ENCODE measurements at places on chromosomes 6 and 20.

DNA sequence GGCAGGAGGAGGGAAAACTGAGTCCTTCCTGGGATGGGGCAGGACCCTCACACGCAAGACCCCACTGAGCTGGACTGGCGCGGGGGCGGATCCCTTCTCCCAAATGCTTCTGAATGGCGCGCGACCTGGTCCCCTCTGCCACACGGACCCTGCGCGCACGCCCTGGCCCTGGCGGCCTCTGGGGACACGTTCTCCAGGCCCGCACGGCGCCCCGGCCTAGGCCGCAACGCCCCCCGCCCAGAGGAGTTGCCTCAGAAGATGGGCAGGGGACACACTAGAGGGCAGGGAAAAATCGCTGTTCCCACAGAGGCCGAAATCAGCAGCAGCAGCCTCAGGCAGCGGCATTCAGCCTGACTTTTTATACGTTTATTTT is 45.2 kb upstream of the OSTM1 start:
- no peak for DNase-seq

DNA sequence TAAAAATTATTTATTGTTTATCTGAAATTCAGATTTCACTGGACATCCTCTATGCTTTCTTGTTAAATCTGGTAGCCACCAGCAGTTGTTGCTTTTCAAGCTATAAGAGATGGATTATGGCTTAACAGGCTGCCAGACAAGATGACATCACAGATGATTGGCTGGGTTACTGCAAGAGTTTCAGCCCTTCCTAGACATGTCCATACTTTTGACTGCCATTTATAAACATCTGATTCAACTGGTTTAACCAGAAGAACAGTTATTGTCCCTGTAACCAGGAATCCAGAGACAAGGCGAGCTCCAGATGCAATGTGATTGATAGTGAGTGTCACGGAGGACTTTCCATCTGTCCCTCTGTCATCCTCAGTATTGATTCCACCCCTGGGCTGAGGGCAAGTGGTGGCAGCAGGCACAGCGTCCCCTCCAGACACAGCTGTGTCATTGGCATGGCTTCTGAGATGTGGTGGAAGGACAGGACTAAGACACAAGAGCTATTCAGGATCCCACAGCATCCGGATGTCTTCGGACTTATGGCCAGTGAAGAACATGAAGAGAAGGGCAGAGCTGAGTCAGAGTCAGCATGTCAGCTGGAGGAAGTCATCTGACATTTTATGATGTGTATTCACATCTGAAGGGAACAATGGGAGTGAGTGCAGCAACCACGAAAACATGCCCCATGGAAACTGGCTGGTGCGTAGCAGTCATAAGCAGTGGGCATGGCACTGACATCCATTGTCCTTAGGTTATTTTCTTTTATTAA is 284.5 kb upstream of the CDYL start:
- no peak for DNase-seq

- DNase-seq = no peak
Measured at GRCh38 chr20:64099880-64100565, 7.3 kb downstream of the NPBWR2 start.

- DNase-seq = no peak
Measured at GRCh38 chr20:35635652-35636051, 20.0 kb downstream of the SPAG4 start.

- DNase-seq = no peak
Measured at GRCh38 chr6:52305411-52305810, 20.9 kb upstream of the MCM3 start.

GRCh38 chr6:14149739-14150130 is 32.2 kb downstream of the CD83 start:
- DNase-seq = no peak

DNA sequence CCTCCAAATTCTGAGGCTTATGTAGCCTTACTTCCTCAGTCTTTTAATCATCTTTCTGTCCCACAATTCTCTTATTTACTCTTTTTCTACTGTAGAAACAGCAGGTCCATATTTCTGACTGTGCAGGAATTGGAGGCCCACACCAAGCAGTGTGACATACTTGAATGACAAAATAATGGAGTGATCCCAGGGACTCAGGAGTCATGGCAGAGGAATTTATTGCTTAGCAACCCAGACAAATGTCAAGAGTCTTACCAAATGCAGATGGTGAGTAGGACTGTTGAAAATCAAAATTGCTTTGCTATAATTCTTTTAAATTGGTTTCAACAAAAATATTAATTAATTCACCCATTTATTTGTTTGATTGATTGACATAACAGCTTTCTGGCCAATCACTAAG is 59.9 kb downstream of the HTR1B start:
- no peak for DNase-seq

DNA sequence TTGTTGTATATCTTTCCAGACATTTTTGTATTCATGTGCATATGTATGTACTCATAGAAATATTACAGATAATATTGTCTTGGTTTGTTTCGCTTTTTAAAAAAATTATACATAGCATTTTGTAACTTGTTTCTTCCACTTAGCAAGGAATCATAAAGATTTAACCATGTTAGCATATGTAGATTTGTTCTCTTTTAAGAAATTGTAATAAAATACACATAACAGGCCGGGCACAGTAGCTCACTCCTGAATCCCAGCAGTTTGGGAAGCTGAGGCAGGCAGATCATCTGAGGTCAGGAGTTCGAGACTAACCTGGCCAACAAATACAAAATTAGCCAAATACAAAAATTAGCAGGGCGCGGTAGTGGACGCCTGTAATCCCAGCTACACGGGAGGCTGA is 44.4 kb upstream of the CSE1L start:
- no peak for DNase-seq

DNA sequence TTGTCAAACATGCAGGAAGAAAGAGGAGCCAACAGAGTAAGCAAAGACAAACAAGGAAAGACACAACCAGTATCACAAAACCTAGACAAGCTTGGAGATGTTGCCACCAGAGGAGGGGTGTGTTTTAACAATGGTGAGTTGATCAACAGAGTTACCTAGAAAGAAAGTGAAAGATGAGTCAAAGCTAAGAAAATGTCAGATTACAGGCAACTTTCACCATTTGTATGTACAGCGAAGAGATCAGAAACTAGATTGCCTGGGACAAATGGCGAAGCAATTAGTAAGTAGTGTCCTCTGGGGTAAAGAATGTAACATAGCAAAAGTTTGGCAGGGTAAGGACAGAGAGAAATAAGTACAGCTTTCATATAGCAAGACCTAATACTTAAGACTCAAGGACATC is 51.6 kb upstream of the POU3F2 start:
- DNase-seq = no peak

- peak; percentile 48 for DNase-seq
Measured at GRCh38 chr6:20708367-20709124, 174.3 kb downstream of the CDKAL1 start.

DNA sequence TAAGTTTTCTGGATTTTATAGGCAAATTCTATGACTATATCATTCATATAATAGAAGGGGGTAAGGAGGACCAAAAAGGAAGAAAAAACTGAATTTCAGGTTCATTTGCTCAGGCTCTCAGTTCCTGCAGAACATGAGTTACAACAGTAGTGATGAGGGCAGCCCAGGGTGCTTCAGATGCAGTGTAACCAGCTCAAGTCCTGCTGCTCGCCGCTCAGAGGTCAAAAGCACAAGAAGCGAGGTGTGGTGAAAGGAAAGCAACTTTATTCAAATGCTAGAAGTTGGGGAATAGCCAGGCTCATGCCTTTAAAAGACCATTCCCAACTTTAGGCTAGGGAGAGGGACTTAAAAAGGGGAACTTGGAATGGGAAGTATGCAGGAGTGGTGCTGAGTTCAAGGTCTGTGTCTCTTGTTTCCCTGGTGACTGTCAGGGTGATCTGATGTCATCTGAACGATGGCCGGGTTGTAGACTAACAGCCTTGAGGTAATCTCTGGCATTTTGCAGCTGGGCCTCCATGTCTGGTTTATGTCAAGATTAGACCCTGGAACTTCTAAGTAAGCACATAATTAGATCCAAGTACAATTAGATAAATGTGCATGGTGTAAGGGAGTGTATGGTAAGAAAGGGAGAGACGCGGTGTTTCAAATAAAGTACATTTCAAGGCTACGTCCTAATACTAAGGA is 14.5 kb upstream of the SEC63 start:
- no peak for DNase-seq

- no peak for DNase-seq
Measured at GRCh38 chr20:19241440-19241839, 29.0 kb downstream of the SLC24A3 start.

- DNase-seq = no peak
Measured at GRCh38 chr6:48505621-48506020, 394.6 kb upstream of the PTCHD4 start.

DNA sequence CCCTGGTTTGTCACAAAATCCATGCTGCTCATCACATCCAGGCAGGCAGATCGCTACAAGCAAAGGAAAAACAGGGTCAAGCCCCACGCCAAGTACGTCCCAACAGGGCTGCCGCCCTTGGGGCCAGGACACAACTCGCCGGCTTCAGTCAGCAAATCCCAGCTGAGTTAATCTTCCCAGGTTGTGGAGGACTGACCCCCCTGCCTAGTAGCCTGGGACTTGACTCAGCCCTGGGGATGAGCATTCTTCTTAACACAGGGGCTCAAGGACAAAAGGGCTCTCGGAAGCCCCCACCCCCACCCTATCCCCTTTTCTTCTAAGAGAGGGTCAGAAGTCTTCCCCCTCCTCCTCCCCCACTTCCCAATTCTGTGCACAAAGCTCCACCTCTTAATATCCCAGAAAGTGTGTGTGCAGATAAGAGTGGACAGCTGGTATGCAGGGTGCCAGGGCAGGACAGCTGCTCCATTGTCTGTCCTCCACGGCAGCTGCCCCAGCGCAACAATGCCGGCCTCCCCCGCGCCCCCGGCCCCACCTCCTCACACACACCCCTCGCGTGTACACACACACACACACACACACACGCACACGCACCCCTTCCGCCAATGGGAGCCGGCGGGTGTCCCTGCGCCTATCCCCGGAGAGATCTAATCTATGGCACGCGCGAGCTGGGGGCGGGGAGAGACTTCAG is 4.5 kb downstream of the DLL1 start:
- DNase-seq = no peak

GRCh38 chr20:36344517-36345132 is 38.5 kb downstream of the DLGAP4 start:
- DNase-seq = peak; percentile 11

- no peak for DNase-seq
Measured at GRCh38 chr6:134147034-134147533, 94.7 kb upstream of the SLC2A12 start.

DNA sequence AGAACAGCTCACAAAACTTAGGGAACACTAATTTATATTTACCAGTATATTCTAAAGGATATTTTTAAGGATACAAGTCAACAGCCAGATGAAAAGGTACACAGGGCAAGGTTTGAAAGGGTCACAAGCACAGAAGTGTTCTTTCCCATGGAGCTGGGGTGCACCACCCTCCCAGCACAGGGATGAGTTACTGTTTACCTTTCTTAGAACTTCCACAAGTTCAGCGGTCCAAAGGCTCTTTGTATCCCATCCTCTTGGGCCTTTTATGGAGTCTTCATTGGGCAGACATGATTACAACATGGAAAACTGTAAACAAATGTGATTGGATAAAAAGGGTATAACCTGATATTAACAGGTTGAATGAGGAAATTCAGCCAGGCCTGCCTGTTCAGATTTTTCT is 1.1 kb upstream of the IL17F start:
- DNase-seq = no peak

DNA sequence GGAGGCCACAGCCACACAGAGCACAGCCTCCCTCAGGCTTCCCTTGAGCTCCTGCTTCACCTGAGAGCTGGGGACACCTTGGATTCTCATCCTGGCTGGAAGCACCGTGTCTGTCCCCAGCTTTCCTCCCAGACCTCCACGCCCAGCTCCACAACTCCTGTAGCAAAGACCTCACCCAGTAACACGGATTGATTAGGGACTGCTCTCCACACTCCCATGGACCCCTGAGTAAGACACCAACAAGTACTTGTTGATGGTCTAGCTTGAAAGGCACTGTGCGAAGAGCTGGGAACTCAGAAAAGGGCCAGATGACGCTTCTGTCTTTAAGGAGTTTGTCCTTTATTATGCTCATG is 109.6 kb downstream of the DLL1 start:
- DNase-seq = no peak

DNA sequence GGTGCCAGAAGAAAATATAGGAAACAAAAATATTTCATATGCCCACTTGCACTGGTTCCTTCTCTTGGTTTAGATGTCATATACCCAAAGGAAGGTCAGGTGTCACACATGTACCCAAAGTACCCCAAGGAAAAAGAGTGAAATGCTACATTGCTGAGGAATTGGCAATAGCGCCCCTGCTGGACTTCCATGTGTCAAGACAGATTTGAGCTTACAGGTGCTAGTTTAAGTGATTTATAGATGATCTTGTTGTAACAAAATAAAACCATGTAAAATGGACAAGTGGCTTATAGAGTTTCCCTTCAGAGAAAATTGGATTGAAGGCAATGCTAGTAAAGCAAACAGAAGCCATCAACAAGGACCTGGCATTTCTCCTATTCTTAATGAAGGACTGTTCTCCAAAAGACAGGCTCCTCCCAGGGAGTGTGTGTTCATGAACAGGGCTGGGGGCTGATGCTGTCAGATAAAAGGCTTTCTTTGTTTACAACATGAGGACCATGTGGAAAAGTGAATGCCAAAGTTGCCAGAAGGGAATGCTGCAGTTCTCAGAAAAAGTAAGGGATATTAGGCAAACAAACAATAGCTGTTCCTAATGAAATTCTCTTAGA is 64.3 kb upstream of the PAK5 start:
- DNase-seq = no peak

GRCh38 chr6:142416179-142416578 is 114.4 kb downstream of the ADGRG6 start:
- no peak for DNase-seq

DNA sequence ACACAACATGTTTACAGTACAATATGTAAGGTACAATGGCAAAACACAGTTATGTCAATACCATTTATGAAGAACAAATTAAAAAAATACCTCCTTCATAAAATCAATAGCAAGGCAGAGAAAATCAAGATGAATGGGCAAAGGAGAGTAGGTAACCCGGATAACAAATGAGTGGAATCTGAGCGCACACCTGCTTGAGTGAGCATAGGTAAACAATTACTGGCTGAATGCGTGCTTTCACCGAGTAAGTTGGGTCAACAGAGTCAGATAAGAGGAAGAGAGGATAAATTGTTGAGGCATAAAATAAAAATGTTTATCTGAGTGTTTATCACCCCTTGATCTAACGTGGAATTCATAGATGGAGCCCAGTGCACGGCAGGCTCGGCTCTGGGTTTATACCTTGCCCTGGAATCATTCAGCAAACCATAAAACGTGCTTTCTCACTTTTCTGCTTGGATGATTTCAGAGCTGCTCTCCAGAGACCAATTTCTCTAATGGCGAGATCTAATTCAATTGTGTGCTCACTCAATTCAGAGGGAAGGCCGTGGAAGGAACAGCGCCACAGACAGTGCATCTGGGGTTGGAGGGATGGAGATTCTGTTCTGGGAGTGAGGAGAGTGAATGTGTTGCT is 224.8 kb upstream of the MAP3K7 start:
- DNase-seq = no peak
